Activated T-cell treated with anti-CD3 and anti-CD28 coated beads, Interleukin-2, amount 50 U/mL, for 72 hours (primary cell): ENCODE measurements at places on chromosomes 13 and 19. TPM values are rescaled to one million over a fixed set of nuclear protein-coding genes. Genes with fewer than 3 reads are reported as not detected.

GRCh38 chr13:32277839-32278238, 37.3 kb downstream of the ZAR1L start:
- DNase-seq = no peak
- H3K27ac ChIP-seq = no peak overlapping the region
- no peak overlapping the region for H3K4me3 ChIP-seq
- H3K27me3 ChIP-seq = no peaks in the 10 kb centered on the region
- H3K36me3 ChIP-seq = peaks cover 2% of the 10 kb centered on the region

- H3K27me3 ChIP-seq = no peaks in the 10 kb centered on the region
- H3K4me1 ChIP-seq = no peaks in the 10 kb centered on the region
- no peak for DNase-seq
- no peak overlapping the region for H3K27ac ChIP-seq
- no peaks in the 10 kb centered on the region for H3K36me3 ChIP-seq
- H3K4me3 ChIP-seq = no peak overlapping the region
These were observed 137.9 kb downstream of the MTUS2 start for GRCh38 chr13:28958018-28958417.

- no peak overlapping the region for H3K27ac ChIP-seq
- H3K4me1 ChIP-seq = peaks cover 57% of the 10 kb centered on the region
- no peaks in the 10 kb centered on the region for H3K36me3 ChIP-seq
These were observed 25.0 kb downstream of the LRCH1 start for GRCh38 chr13:46577696-46578589.

- H3K4me1 ChIP-seq = peaks cover 8% of the 10 kb centered on the region
- H3K27me3 ChIP-seq = peaks cover 24% of the 10 kb centered on the region
- no peak overlapping the region for H3K27ac ChIP-seq
- DNase-seq = no peak
- H3K36me3 ChIP-seq = no peaks in the 10 kb centered on the region
These were observed 59.0 kb upstream of the FGF14 start for GRCh38 chr13:102460806-102461205.

DNA sequence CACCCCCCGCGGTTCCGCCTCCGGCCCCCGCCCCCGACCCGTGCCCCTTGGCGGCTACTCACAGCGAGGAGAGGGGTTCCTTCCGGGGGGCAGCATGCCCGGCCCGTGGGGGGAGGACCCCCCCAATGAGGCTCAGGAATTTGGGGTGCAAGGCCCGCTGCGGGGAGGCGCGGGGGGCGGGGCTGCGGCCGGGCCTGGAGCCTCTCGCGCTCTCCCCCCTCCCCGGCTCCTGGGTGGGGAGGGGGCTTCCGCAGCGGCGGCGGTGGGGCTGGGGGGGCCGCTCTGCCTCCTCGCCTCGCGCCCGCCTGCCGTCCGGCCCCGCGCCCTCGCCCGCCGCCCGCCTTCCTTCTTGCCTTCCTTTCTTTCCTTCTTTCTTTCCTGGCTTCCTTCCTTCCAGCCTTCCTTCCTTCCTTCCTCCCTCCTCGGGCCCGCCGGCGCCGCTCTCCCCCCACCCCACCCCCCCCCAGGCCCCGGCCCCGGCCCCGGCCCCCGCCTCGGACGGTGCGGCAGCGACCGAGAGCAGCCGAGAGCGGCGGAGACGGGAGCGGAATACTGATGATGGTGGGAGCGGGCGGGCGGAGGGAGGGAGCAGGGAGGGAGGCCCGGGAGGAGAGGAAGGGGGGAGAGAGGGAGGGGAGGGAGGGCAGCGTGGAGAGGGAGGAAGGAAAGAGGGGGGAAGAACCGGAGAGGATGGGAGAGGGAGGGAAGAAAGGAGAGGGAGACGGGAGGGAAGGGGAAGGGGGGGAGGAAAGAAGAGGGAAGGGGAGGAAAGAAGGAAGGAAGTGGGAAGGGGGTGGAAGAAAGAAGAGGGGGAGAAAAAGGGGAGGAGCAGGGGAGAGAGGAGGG, at the start of gene LRRC4B:
Gene LRRC4B, minus strand, starts transcription at position 554 of the 846 bp plus-strand sequence. CDS start 19,597 bp downstream, outside the sequence.
- H3K27ac ChIP-seq = no peak within 1 kb of the TSS
- peaks cover 22% of the 10 kb centered on the region for H3K4me1 ChIP-seq
- DNase-seq = no peak
- H3K4me3 ChIP-seq = no peak within 1 kb of the TSS
- H3K36me3 ChIP-seq = peaks cover 4% of the 10 kb centered on the region

The PSG11 gene
- total RNA-seq = not detected

The LRG1 gene
- 0.67 TPM for total RNA-seq

The SMIM24 gene
- total RNA-seq = 0.62 TPM

The MUC16 gene
- total RNA-seq = 0.05 TPM
